ENCODE measurements at places on chromosomes 2 and 18.

- DNase-seq = no peak
Observed at GRCh38 chr18:49486606-49486952, 455 bp downstream of the C18orf32 start.

- DNase-seq = no peak
Observed at GRCh38 chr2:205811387-205811786, 129.1 kb downstream of the NRP2 start.

DNA sequence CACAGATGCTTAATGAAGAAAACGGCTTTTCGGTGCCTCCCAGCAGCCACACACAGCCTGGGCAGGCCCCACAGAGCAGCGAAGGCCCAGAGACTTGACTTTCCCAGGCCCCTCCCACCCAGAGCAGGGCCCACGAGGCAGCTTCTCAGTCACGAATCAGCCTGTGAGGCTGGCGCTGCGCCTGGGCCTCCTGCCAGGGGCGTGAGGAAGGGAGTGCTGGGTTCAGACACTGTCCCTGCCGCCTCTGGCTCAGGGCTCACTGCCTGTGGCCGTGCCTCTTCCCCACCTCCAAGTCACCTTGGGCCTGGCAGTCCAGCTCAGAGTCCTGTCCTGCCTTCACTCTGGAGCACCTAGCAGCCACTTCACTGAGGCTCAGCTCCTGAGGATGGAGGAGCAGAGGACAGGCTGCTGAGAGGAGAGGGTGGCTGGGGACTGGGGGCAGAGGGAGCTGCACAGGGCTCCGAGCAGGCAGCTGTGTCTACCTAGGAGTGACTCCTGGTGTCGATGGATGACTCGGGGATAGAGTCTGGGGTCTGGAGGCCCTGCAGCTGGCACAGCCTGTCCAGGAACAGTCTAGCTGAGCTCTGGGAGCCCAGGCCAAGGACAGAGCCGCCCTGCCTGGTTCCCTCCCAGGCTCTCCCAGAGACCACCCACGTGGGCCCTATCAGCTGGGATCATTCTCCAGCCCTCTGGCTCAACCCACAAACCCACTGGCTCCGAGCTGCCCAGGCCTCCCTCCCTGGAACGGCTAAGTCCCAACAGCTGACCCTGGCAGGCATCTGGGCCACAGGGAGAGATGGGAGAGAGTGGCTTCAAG is 36.4 kb upstream of the FOSL2 start:
- DNase-seq = peak; percentile 71

DNA sequence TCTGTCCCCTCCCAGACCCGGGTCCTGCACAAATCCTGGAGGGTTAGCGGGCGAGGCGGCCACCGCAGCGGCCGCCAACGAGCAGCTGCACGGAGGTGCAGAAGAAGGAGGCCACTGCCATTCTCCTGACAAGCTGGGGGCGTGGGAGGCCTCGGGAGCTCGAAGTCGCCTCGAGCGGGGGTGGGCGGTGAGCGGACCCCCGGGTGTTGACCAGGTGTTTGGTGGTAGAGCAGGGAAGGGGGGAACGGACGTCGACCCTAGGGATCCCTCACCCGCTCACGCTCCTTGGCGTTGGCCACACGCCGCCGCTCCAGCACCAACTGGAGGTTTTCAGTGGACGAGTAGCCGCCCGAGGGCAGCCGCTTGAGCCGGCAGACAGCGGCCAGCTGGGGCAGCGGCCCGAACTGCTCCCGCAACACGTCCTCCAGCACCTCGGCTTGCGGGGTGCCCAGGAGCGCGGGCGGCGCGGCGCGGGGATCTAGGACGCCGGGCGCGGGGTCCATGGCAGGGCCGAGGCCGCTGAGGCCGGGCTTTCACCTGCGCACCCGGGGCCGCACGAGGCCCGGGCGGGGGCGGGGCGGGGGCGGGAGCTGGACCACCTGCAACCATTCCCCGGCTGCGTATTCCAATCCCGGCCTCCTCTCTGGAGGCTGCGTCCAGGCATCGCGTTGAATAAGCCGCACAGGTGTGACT is at the start of gene FIGLA:
Gene FIGLA (minus strand): TSS at position 508 of the 693 bp plus-strand sequence. CDS start 5 bp downstream, at position 503.
- no peak for DNase-seq

DNA sequence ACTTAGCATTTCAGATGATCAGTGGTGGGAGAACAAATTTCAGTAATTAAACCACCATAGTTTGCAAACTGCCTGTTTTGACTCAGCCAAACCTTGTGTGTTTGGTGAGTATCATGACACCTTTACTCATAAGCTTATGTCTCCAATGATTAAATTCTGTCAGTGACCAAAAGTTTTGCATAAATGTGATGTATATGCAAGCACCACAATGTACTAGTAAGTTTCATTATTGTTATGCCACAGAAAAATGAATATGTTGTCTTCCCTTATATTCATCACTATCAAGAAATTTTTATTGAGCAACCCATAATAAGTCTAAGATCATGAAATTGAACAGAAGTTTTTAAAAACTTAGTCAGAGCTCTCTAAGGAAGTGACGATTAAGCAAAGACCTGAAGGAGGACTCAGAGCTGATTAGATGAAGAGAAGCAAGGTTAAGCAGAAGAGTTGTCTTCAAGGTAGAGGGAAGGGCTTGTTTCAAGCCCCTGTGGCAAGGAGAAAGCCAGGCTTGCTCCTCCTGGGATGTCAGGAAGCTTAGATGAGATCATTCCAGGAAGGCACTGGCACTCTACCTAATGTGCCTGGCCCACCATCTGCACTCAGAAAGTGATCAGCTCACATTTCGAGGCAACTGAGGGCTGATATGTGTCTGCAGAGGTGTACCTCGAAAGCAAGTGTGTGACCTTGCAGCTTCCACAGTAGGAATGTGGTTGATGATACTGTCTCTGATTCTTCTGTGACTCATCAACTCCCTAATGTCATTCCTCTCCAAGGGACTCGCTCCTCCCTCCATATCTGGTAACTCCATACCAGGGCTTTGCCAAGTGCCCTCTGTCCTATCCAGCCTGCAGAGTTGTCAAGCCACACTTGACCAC is 54.7 kb downstream of the KCTD18 start:
- no peak for DNase-seq

DNA sequence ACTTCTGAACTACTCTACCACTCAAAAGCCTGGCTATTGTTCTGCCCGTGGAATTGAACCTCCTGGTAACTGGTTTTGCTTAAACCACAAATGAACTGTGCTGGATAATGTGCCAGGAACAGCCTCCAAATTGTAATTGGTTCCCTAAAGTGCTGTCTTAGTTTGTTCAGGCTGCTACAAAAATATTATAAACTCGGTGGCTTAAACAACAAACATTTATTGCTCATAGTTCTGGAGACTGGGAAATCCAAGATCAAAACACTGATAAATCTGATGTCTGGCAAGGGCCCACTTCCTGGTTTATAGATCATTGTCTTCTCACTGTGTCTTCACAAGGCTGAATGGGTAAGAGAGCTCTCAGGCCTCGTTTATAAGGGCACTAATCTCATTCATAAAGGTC is 149.2 kb upstream of the NCKAP5 start:
- DNase-seq = no peak

DNA sequence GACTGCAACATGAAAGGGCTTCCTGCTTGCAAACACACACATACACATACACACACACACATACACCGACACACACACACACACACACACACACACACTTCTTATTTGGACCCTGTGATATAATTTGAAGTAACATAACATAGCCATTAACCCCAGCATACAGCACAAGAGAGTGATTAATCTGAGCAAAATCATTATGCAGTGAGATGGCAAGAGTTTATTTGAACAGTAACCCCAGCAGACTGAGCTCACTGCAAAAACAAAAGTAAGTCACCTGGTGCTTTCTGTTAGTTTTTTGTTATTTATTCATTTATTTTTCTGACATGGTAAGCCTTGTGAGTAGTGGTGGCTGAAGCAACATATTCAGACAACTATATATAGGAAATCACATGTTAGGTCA is 93.7 kb downstream of the NOL4 start:
- no peak for DNase-seq

DNA sequence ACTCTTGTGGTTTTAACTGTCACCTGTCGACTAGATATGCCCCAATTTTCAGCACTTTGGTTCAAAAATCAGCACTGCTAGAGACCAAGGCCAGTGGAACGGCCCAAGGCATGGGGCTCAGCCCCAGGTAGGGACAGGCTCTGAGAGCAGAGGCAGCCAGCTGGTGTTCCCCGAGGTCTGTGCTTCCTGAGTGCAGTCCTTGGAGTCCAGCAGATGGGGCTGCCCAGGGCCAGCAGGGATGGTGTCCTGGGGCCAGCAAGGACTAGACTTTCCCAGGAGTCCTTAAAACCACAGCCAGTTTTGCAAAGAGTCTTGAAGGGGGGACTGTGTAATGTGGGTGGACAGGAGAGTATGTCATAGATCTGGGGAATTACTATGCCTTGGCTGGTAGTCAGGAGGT is 56.3 kb downstream of the POMC start:
- DNase-seq = no peak

DNA sequence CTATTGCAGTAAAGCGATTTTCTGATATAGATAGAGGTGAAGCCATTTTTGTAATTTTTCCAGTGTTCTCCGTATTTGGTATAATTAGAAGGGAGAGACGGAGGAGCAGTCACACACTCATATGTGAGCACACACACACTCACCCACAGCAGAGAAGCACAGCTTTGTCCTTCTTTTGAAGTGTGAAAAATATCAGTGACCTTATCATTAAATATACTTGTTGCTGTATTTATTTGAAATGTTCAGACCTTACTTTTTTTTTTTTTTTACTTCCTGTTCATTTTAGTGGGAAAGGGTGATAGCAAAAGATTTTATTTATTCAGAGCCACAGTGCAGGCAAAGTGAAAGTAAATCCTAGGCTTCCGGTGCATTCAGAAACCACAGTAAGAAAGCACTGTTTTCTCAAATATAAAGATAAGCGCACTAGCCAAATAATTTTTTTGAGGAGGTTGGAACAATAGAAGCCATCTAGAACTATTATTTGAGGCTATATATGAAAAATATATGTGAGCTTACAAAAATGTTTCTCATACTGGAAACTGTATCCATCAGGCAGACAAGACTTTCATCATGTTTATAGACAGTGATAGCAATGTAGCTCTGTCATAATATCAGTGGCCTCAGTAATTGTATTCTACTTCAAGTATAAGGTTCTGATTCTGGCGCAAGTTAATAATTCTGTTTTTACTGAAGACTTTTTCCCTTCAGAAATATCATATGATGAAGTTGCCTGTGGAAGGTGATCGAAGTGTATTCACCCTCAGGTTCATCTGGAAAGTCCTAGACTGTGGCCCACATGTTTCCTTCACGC is 37.2 kb downstream of the TSHZ1 start:
- no peak for DNase-seq

DNA sequence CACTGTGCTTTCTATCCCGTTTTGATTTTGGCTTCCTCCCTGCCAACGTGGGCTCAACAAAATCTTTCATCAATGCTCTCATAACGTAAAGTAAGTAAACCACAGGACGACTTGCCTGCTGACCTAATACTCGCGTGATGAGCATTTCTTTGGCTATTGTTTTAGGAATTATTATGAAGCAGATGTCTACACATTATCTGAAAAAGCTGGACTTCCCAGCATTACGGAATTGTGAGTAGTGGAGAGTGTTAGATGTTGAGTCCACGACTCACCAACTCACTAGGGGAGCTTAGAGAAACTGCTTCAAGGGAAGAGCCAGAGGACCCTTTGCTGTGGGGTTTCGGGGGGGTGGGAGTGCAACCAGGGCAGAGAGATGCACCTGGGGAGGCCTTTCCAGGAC is 21.9 kb downstream of the HJURP start:
- DNase-seq = no peak

DNA sequence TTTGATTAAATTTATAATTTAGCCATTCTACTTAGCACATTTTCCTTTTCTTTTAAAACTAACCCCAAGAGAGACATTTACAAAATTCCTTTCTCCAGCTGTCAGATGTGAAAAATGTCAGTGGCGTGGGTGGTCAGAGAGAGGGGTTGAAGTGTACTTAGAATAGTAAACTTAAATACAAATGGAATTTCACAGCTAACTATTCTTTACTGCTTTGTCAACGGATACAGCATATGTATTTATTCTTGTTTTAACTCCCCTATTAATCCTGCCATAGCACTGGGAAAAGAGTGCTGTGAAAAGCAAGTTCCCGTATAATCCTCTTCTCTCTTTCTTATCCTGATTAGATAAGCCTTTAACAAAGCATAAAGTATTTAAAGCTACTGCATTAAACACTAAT is 191.4 kb upstream of the CHAC2 start:
- DNase-seq = no peak

- DNase-seq = no peak
Observed at GRCh38 chr18:59685501-59685900, 11.7 kb downstream of the CCBE1 start.

GRCh38 chr2:10305254-10305635 is 2.5 kb downstream of the HPCAL1 start:
- peak; percentile 78 for DNase-seq

- peak; percentile 84 for DNase-seq
Observed at GRCh38 chr2:100427627-100428258, 10.3 kb upstream of the CHST10 start.

DNA sequence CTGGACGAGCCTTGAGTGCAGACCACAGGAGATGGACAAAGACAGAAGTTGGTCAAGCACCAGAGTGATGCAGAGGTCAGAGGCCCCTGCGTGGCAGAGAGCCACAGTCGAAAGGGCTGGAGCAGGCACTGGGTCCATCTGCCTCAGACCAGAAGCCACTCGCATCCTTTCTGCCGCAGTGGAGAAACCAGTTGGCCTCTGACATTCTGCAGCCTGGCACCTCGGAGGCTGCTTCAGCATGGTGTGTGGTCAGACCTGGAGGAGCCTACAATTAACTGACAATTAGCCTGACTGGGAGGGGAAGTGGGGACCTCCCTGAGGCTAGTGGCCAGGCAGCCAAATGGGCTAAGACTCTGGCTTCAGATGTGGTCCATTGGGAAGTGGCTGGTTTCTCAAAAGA is 111.1 kb downstream of the SGPP2 start:
- DNase-seq = no peak

DNA sequence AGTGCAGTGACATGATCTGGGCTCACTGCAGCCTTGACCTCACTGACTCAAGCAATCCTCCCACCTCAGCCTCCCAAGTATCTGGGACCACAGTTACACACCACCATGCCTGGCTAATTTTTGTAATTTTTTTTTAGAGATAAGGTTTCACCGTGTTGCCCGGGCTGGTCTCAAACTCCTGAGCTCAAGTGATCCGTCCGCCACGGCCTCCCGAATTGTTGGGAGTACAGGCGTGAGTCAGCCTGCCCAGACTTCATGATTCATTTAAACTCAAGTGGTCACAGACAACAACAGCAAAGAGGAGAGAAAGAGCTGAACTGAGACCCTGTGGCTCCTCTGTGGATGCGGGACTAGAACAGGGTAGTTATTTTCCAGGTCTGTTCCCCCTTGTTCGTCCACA is 83.0 kb downstream of the TSHZ1 start:
- DNase-seq = no peak

DNA sequence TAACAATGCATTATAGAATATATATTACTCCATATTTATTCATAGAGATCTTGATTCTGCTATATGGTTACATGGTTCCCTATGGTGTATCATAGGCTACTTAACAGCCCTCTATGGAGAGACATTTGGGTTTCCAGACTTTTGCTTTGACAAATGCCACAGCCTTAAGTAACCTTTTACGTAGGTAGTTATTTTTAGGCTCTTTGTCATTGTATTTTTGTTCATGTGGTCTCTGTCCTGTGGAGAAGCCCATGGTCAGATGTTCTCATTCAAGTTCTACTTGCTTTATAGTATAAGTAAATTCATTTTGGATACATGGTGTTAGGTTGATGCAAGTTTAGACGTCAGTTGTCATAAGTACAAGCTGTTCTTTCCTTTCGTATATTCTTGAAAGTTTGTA is 275.2 kb upstream of the THSD7B start:
- no peak for DNase-seq
